SK-N-DZ (cell line): ENCODE measurements at places on chromosomes 1 and 21.

GRCh38 chr1:246906833-246907232, 24.9 kb downstream of the AHCTF1 start:
- no peak for DNase-seq

DNA sequence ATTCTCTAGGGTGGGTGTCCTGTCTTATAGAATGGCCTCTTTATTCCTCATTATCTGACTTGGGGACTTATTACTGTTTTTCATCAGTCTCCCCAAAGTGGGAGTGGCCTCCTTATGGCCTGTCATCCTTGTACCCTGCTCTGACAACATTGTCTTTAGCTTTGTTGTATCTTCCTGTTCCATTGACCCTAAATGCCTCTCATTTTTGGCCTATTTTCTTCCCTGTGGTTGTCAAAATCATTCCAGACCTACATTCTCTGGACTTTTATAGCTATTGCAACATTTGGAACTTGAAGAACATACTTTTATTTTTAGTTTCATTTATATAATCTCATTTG, 9.7 kb downstream of the SFT2D2 start:
- no peak for DNase-seq

DNA sequence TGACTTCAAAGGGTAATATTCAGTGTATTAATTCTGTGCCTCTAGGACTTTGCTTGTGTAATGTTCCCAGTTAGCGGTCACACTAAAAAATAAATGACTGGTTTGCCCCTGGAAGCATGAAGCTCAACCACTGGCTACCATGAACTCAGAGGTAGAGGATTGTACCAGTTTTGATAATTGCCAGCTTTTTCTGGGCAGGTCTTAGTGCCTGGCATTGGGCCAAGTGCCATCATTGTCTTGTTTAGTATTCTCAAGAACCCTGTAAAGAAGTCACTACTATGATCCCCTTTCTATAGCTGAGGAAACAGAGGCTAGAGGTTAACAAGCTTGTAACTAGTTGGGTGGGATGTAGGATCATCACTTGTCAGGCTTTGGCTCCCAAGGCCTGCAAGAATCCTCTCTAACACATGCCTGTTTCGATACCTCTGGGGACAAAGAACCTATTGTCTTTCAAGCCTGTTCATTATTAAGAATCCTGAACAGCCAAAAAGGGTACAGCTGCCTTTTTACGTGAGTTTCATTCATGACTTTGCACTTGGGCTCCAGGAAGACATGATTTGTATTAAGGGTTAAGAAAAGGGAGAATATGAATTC, 121.9 kb upstream of the JUN start:
- no peak for DNase-seq

- DNase-seq: no peak
Observed at GRCh38 chr1:40625476-40626382, 39.8 kb downstream of the RIMS3 start.

GRCh38 chr1:2623571-2624337, 9.1 kb downstream of the MMEL1 start:
- no peak for DNase-seq

DNA sequence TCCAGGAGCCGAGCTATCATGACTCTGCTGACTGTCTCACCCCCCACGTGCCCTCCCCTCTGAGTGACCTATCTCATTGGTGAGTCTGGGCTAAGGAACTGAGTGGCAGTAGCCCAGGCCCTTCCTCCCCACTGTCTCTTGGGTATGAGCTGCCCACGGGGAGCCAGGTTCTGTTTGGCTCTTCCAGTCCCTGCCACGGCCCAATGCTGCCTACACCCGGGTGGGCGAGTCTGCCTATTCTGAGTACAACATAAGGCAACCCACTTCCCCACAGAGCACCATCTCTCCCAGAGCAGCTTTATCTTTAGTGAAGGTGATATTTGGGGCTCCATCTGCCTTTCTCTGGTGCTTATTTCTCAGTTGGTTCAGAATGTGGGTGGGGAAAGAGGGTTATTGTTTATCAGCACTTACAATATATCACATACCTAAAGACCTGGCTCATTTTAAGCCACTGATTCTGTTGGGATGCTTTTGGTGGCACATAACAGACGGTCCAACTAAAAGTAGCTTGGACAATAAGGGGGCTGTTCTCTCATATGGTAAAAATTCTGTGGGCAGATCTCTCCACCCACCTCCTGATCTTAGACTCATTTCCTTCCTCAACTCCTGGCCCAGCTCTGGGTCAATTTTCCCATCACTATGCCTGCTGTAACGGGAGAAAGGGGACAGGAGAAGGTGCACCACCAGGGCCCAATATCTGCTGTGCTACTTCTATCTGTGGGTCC, 27.7 kb upstream of the VWA5B1 start:
- DNase-seq: no peak

GRCh38 chr1:6316240-6317097, 55.6 kb upstream of the GPR153 start:
- DNase-seq: no peak

GRCh38 chr1:116923421-116923820, 13.7 kb downstream of the PTGFRN start:
- no peak for DNase-seq

DNA sequence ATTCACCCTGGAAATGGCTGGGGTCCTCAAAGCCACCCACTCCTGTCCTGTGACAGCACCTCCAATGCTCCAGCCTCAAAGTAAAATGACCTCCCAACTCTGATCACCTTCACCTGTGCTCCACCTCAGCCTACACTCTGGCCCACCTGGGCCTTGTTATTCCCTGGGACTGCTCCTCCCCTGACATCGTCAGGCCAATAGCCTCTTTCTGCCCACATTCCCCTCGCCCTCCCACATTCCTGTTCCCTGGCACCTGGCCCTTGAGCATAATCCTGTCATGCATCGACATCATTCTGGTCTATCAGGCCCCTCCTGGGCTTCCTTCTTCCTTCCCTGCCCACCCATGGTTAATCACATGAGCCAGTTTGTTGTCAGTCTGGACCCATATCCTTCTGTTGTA, 13.2 kb upstream of the BCAR3 start:
- DNase-seq: no peak

DNA sequence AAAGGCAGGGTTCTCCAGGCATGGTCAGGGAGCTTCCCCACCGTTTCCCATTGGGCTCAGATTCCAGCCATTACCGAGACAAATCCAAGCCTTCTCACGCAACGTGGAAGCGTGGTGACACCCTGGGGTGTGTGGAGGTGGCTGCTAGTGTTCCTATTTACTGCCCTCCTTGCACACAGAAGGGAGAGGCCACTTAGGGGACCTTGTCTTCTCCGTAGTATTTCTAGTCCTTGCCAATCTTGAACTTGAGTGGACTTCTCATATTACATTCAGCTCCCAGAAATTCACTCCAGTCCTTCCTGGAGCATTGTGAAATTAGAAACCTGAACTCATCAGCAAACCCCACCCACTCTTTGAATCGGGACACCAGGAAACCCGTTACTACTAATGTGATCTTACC, 131.6 kb downstream of the AJAP1 start:
- no peak for DNase-seq

DNA sequence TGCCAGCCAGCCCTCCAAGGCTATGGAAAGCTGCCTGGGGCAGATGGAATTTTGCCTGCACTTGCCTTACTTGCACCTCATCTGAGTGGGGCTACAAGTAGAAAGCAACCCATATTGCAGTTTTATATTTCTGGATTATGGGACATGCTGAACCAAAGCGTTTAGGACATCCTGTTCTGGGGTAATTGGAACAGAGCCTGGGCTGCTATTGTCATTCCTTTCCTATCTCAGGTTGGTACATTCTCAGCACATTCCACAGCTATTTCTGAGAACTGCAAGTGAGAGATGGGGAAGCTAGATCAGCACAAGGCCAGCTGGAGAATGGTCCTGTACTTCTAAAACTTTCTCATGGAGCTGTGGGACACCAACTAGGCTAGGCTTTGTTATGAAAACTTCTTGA, 713.8 kb downstream of the KCNT2 start:
- no peak for DNase-seq

- DNase-seq: no peak
Observed at GRCh38 chr1:147613506-147613905, 56.8 kb downstream of the ACP6 start.

DNA sequence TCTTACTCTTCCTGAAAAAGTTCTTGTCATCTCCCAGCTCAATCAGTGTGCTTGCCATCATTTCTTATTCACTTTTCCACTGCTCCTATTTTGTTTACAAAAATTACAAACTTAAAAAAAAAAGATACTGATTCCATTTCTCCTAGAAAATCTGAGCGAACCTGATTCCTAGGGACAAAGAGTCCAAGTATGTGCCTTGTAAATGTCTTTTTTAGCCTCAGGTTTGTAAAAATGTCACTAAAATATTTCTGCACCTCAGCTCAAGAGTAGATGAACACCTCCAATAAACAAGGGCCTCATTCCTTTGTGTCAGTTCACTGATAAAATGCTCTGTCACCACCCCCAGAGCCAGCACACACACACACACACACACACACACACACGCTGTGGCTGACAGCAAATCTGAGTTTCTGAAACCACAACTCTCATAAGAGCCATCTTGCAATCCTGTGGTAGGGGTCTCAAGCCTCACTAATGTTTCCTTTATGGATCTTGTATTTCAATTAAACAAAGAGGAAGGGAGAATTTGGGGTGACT, 299.2 kb downstream of the PBX1 start:
- DNase-seq: no peak

DNA sequence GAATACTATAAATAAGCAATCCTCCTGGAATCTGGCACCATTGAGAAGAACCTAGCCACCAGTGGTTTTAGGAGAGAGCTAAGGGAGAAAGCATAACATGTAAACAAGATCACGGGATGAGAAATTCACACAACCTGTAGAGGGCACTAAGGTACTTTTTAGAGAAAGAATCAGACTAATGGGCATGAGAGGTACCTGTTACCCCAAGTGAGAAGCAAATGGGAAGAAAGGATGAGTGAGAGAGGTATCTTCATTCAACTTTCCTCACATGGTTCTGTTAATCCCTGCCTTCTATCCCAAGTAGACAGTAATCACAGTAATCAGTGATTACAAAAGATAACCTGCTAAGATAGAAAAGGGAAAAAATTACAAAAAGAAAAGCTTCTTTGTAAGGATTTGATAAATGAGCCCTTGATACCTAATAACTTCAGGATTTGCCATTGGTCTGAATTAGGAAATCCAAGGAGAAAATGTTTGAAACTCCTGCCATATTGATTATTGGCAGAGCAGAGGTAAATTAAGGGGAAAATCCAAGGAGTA, 251.1 kb upstream of the ADGRL2 start:
- DNase-seq: peak; percentile 23
